8988T (cell line): ENCODE measurements at places on chromosomes 2 and 18.

GRCh38 chr2:88711897-88712296 is 20.4 kb downstream of the RPIA start:
- DNase-seq, result no peak

GRCh38 chr2:150584081-150584480 is 96.6 kb upstream of the RND3 start:
- DNase-seq, result no peak

GRCh38 chr2:128789221-128789620 is 470.6 kb upstream of the HS6ST1 start:
- DNase-seq, result no peak

DNA sequence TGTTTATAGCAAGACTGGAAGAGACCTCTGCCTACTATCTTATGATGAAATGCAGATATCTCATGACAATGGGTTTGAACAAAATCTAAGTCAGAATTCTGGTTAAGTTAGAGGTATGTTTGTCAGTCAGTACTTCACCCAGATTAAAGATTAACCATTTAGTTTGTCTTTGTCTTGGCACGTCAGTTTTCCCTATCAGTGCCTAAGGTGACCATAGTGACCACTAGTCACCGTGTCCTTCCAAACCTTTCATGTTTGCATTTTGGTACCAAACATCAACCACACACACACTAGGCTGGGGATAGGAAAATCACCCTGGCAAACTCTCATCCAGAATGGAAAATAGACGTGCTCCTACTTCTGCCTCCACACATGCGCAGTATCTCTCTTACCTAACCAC is 248.9 kb downstream of the PIEZO2 start:
- DNase-seq, result no peak

DNA sequence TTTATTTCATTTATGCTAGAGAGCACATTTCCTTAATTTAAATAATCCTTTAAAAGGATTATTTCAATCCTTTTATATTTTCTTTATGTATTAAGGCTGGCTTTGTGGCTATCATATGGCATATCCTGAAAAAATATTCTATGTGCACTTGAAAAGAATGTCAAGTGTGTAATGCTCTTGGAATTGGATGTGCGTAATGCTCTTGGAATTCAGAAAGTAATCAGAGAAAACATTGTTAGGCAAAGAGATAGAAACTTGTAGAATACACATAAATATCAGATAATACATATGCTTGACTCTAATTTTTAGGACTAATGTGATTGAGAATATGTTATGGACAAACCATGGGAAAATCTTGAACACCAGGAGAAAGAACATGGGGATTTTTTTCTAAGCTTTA is 197.5 kb upstream of the COL3A1 start:
- no peak for DNase-seq

- peak; percentile 71 for DNase-seq
Observed at GRCh38 chr2:43075054-43075593, 151.3 kb downstream of the ZFP36L2 start.

- no peak for DNase-seq
Observed at GRCh38 chr2:224666951-224667553, 49.1 kb downstream of the CCDC195 start.
